MG63 (cell line): ENCODE measurements at places on chromosomes 13 and 19. TPM values are rescaled to one million over a fixed set of nuclear protein-coding genes. Genes with fewer than 3 reads are reported as not detected.

DNA sequence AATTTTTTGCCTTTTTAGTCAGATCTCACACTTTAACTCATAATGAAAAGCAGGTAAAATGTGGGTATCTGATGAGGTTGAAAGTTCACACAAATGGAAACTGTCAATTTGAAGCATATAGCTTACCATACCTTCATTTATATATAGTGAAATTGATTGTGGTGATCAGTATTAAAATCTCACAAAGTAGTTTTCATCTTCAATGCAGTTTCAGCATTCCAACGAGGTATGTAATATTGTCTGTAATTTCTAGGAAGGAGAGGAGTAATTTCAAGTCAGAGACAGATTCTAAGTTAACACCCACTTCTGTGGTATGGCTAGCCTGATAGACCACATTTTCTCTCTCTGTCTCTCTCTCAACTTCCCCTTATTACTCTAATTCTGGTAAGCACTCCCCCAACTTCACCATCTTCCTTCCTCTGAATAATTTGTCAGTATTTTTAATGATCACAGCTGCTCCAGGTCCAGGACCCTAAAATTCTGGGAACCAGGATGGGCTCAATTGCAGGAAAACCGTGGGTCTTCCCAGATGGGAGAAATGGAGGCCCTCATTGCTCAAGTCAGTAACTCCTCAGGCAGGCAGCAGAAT is 455.7 kb downstream of the FGF9 start:
- no peak for DNase-seq

The SYNE4 gene
- 0.22 and 0.23 TPM in 2 replicates for total RNA-seq

DNA sequence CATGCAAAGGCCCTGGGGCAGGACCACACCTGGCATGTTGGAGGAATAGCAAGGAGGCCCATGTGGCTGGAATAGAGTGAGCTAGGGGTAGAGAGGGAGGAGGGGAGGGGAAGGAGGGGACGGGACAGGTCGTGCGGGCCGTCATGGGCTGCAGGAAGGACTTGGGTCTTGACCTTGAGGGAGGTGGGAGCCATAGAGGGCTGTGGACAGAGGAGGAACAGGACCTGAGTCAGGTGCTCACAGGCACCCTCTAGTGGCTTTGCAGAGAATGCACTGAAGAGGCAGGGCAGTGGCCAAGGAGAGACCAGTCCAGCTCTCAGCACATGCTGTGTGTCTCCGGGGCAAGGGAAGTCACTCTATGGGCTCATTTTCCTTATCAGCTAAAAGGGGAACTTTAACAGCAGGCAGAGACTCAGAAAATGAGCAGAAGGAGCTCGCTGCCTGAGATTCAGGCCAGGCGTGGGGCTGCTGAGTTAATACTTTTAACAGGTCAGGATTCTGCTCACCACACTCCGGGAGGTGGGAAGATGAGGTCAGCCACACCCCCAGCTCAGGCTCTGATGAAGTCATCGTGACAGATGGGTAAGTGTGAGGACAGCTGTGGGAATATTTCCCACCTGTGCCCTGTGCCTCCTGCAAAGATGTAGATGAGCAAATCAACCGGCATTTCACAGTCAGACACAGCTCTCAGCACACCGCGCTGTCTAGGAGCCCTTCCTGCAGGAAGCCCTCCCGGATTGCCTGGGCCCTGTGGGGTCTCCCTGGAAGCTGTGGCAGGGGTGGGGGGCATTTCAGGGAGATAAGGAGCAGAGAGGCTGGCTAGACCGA is 6.0 kb upstream of the TNFAIP8L1 start:
- DNase-seq: peak; percentile 40

- no peak for DNase-seq
Observed at GRCh38 chr13:112131081-112131712, 64.2 kb downstream of the SOX1 start.

DNA sequence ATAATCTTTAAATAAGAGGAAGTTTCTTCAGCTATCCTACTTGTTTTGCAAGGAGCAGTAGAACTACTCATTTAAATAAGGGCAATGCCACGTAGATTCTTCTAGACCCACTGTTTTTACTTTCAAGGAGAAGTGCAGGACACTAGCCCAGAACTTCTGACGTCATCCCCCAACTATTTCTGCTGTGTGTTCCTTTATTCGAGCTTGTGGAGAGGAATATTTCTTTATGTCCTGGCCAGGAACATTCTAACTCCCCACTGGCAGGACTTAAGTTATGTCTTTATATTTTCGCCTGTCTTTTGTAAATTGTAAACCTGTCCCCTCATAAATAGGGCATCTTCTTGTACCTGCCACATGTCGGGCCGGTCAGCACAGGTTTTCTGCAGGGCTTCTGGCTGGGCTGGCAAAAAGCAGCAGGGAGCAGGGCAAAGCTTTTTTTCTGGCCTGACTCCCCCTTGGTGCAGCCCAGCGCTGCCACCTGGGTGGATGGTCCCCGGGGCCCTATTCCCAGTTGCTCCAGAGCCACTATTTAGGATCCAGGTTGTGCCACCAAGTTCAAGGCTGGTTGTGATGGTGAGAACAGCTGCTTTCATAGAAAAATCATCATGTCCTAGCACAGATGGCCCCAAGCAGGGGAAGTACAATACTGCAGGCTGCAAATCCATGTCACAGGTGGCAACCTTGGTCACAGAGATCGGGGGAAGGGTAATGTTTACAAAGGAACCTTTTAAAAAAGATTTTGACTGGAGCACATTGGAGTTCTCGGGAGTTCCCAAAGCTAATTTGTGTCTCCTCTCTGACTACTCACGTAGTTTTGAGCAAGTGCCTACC is 1.8 kb downstream of the MBNL2 start:
- DNase-seq: peak; percentile 73

The DUXA gene
- not detected in 2 replicates for total RNA-seq

- no peak for DNase-seq
Observed at GRCh38 chr13:40983725-40984667, 35.1 kb downstream of the ELF1 start.

GRCh38 chr13:21973437-21974125 is 302.7 kb downstream of the FGF9 start:
- no peak for DNase-seq

DNA sequence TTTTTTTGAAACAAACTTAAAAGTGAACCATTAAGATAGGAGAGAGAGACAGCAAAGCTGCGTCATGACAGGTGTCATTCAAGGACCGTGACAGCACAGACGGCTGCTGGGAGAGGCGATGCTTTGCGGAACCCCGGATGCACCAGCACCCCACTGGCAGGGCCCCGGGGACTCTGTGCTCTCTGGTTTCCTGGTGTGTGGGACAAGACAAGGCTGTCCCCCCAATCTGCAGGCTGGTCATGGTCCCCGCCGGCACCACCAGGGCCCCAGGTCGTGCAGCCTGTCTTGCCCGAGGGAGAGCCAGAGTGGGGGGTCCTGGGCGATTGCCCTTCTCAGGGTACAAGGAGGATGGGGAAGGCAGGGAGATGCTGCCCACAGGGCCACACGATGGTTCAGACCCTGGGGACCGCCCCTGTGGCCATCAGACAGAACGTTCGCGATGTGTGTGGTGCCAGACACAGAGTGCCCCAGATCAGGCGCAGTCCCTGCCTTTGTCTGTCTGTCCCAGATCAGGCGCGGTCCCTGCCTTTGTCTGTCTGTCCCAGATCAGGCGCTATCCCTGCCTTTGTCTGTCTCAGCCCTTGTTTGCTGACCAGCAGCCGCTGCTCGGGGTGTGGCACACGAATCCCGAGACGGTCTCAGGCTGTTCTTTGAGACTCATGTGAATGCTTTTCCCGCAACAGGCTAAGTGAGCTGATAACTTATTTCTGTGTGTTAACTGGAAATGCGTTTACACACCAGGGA is 36.1 kb downstream of the ADPRHL1 start:
- DNase-seq: no peak

The SPACA4 gene
- total RNA-seq: not detected in 2 replicates

The PNMA8C gene
- not detected in 2 replicates for total RNA-seq

- no peak for DNase-seq
Observed at GRCh38 chr19:2933490-2933910, 11.3 kb downstream of the ZNF77 start.

- DNase-seq: no peak
Observed at GRCh38 chr13:111068009-111068350, 47.1 kb upstream of the ARHGEF7 start.
